ENCODE measurements at places on chromosomes 13 and 19.
A peak's percentile ranks its signal among the peaks of the same experiment; 100 is the strongest.

- DNase-seq = no peak
These were observed 8.4 kb downstream of the SPRYD7 start for GRCh38 chr13:49927755-49928154.

GRCh38 chr13:76745261-76746200 lies 140.7 kb downstream of the KCTD12 start:
- no peak for DNase-seq

DNA sequence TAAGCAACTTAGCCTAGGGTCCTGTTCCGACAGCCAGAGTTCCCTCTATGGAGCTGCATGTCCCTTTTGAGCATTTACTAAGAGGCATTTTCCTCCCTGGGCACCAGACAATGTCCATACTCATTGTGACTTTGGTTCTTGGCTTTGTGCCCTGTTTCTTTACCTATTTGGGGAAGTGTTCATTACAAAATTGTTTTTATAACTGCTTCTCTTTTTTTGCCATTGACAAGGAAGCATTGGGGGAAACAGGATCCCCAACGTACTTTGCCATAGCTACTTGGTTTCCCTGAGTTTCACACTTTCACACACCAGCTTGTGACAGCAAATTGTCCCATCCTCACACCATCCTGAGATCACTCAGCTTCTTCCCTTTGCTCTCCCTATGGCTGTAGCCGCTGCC lies 81.1 kb upstream of the SIAH3 start:
- DNase-seq = no peak

- DNase-seq = no peak
These were observed 358.6 kb downstream of the TDRD3 start for GRCh38 chr13:60755380-60756163.

DNA sequence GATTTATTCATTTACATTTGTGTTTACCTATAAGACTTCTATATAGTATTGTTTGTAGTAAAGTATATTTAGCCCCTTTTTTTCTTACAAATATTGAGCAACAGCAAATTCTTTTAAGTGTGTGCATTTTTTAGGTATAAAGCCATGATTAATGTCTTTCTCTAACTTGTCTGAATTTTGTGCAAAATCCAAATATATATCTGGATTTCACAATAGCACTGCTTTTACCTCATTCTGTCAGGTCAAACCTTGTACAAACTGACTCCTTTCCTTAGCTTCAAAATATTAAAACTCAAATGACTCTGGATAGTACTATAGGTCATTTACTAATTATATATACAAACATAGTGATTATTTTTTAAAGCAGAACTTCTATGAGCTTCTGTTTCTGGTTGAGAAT lies 563.0 kb upstream of the SPRY2 start:
- DNase-seq = no peak

GRCh38 chr13:111920306-111920931 lies 146.5 kb upstream of the SOX1 start:
- no peak for DNase-seq

DNA sequence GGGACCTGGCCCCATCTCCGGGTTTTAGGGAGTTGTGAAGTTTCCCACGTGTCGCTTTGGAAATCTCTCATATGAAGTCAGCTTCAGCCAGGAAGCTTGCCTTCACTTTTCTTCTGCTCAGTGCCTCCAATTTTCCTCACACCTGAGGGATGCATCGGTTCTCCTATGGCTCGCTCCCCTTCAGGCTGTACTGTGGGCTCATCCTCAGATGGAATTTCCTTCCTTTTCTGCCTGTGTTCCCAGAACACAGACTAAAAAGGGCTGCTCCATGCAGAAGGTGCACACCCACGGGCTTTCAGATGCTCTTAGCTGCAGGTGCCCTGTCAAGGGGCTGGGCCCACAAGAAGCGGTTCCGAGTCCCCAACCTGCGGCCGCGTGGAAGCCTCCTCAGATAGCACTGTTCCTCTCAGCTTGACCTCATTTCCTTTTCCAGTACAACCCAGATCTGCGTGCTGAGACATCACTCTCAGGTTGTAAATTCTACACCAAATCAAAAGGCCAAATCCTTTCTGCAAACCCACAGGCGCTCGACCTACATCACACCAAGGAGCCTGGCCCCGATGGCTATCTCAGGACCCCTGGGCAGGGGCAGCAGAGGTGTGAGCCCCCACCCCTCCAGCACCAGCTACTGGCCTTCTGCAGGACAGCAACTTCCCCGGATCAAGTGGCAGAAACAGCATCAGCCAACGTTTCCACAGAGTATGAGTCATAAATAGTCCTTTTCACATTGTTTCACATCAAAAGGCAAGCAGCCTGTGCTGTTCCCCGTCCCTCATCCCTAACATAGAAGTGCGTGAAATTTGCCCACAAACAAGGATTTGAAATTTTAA lies 275.9 kb downstream of the ZNF536 start:
- no peak for DNase-seq

- no peak for DNase-seq
These were observed 1278.8 kb upstream of the MIR17HG start for GRCh38 chr13:90068658-90069057.

DNA sequence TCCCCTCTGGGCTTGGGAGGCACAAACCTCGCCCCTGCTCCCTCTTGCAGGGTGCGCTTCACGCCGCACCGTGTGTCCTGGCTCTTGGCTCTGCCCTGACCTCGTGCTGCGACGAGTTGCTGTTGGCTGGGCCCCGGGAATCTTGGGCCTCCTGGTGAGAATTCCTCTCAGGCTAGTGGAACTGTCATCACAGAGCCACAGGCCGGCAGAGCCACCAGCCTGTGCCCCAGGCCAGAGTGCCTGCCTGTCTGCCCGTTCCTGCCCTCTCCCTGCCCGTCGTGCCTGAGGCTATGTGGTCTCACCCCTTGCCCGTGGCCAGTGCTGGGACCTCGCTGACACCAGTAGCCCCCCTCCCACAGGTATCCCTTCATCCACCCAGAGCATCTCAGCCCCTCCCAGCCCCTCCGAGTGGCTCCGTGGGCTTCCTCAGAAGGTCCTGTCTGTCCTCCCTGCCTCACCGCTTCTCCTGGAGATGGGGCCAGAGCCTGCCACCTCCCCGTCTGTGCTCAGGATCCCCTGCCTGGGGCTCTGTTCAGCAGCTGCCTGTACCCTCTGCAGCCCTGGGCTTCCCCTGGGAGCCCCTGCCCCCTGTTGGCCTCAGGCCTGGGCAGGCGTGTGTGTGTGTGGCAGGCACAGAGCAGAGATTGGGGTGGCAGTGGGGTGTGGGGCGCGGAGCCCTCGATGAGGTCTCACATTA lies 13.3 kb downstream of the NDUFB7 start:
- DNase-seq = no peak

GRCh38 chr13:28610996-28611395 lies 47.9 kb upstream of the POMP start:
- DNase-seq = no peak

DNA sequence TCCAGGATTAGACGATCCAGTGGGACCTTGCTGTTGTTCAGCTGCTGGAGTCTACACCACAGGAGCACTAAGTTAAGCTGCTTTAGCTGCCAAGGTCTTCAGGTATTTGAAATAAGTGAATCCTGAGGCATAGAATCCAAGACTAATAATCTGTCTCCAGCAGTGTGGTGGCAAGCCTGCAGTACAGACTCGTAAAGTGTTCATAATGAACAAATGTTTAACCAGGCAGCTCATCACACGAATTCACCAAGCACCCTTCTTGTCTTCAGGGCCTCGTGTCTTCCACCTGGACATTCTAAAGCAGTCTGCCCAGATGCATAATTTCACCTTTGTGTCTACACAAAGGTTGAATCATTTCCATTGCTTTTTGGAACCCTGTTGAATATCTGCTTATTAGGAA lies 5.3 kb downstream of the ATP11A start:
- no peak for DNase-seq

DNA sequence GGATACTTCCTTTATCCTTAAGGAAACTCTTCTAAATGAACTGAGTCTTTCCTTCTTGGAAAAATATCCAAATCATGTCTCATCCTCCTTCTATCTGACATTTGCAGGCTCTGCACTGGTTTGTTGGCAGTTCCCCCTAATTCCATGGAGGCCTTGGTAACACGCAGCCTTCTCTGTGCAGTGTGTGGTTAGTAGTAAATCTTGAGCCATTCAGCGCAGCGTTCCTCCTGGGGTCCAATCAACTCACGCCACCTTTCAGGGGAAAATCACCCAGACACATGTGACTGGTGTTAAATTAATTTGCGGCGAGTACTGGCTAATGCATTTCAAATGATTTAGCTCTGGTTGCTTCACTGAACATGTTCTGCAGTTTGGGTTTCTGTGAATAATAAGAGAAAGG lies 21.0 kb upstream of the CBY2 start:
- no peak for DNase-seq

GRCh38 chr13:31543190-31543589 lies 196.1 kb upstream of the RXFP2 start:
- DNase-seq = no peak

- no peak for DNase-seq
These were observed 28.5 kb upstream of the TSHZ3 start for GRCh38 chr19:31377736-31378135.

GRCh38 chr13:34017231-34017630 lies 199.3 kb downstream of the RFC3 start:
- DNase-seq = no peak

GRCh38 chr13:24741016-24741662 lies 22.8 kb upstream of the RNF17 start:
- no peak for DNase-seq

DNA sequence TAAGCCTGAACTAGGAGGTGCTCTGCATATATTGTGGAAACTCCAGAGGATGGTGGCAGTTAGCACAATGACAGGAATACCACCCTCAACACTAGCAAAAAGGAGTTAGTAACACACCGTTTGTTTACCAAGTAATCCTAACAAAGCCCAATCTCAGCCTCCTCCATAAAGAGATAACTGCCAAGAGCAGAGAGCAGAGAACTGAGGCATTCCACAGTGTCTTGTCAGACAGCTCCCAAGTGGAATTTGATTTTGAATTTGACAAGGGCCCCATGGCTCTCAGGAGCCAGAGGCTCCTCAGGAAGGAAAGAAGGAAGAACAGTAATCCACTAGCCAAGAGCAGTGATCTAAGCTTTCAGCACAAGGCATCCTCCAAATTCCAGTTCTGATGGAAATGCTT lies 298.6 kb downstream of the DCLK1 start:
- DNase-seq = no peak

DNA sequence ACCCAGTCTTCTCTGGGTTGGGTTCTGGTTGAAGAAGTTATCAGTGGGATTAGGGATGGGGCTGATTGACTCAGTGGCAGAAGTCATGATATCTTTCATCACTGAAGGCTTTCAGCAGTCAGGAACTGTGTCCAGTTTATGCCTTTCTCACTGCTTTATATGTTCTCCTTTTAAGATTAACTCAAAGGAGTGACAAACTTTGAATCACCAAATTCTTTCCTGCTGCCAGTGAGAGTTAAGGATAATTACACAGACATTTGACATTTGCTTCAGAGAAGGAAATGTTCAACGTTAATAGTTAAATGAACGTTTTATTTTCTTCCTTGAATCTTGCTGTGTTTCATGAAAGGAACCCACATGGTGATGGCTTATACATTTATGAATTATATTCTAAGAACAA lies 41.0 kb upstream of the CNMD start:
- no peak for DNase-seq

DNA sequence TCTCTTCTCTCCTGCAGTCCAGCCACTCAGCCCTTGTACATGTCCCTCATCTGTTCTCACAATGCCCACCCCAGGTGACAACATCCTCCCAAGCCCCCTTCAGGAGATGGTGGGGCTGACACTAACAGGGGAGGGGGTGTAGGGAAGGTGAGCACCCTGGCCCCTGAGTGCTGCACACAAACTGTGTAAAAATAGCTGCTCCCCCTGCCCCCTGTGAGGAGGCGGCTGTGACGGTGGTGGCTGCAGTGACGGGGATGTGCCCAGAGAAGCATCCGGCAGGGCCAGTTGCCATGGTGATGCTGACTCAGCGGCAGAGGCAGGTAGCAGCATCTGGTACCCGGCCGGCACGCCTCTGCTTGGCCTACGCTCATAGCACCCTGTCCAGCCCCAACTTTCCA lies 13.0 kb upstream of the JUND start:
- peak; percentile 95 for DNase-seq

GRCh38 chr13:77065461-77066147 lies 38.6 kb upstream of the FBXL3 start:
- DNase-seq = no peak

GRCh38 chr13:77374786-77375185 lies 47.9 kb upstream of the MYCBP2 start:
- DNase-seq = no peak

- DNase-seq = no peak
These were observed 1.2 kb downstream of the S1PR4 start for GRCh38 chr19:3179739-3180293.

- DNase-seq = no peak
These were observed 29.5 kb downstream of the ZNF490 start for GRCh38 chr19:12581100-12581499.

- DNase-seq = peak; percentile 24
These were observed 3.9 kb downstream of the TMEM147 start for GRCh38 chr19:35549174-35549788.

GRCh38 chr13:73991384-73991783 lies 142.8 kb downstream of the KLF12 start:
- DNase-seq = no peak

GRCh38 chr19:34323433-34324204 lies 41.4 kb upstream of the GPI start:
- DNase-seq = no peak

DNA sequence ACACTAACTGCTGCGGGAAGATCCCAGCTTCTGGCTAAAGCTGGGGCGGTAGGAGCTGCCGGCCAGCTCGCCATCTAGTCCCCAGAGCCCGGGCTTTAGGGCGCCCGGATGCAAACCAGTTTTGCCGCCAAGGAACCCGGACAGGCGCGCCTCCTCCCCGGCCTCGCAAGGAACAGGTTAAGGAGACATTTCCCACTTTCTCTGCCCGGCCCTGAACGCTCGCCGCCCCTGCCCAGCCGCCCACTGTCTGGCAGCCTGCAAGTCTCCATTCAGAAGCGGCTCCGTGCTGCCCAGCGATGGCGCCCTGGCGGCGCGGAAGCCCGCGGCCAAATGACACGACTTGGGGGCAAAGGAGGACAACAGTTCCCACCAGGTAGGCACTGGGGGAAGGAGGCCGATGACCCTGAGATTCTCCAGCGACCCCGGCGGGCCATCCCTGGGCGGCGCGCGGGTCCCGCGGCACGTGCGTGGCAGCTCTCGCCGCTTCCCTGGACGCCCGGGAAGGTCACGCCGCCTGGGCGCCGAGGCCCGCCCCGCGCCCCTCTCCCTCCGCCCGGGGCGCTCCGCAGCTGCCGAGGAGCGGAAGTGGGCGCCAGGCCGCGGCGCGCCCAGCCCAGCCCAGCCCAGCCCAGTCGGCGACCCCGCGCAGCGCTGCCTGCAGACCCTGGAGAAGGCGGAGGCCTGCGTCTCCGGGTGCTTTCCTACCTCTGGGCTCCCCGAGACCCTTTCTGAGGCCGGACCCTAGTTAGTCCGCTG lies 42.2 kb upstream of the HNRNPA1L2 start:
- DNase-seq = no peak

Data from T-helper 22 cell (primary cell).